ENCODE measurements at places on chromosomes 3 and 15.

GRCh38 chr3:30180310-30181177 is 425.9 kb upstream of the TGFBR2 start:
- DNase-seq = no peak

DNA sequence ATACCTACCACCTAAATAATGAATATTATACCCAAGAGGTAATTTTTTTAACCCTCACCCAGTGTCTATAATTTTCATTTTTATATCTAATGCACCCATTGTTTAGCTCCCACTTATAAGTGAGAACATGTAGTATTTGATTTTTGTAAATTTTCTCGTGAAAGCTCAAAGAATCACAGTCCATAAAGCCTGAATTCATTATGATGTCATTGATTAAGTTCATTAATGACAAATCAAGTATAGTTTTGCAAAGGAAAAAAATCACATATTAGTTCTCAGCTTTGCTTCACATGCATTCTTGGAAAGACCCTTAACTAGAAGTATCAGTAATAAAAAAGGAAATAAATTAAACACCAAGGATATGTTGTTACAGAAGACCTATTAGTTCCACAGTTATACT is 425.3 kb upstream of the UBE2E2 start:
- DNase-seq = no peak

DNA sequence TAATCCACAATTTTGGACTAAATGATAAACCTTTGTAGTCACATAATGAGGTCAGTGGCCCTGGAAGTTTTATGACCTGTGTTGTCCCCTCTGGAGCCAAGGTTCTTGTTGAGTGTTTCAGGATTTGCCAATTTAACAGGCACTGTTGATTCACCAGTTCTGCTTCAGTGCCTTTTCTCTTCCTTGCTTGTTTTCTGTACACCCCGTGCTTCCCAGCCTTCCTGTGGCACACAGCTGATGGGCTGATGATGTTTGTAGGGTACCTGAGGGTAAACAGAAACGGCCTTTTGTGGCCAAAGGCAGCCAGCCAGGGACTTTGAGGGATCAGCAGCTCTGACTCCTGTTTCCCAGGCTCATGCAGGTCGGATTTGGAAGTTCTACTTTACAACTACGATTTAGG is 13.3 kb downstream of the GYG1 start:
- no peak for DNase-seq

DNA sequence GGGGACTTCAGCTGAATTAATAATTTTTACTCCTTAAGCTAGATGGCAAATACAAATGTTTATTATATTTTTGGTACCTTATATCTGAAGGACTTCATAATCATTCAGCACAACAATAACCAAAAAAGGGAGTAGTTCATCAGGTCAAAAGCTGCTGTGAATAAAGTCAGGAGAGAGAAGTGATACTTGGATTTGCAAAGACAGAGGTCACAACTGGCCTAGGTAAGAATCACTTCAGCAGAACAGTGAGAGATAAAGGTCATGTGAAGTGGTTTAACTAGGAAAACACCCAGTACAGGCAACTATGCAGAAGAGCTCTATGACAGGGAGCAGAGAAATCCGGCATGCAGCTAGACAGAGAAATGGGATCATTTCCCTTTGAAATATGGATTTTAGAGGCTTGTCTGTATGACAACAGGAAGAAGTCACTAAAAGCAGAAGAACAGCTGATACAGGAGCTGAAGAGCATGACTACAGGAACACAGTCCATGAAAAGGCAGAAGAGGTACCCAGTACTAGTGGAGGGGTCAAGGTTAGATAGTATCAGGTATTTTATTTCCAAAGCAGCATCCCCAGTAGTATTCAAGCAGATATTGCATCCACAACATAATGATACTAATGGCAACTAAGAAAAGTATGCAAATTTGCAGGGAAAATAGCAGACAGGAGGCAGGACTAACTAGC is 25.7 kb downstream of the ZMAT3 start:
- peak; percentile 37 for DNase-seq

DNA sequence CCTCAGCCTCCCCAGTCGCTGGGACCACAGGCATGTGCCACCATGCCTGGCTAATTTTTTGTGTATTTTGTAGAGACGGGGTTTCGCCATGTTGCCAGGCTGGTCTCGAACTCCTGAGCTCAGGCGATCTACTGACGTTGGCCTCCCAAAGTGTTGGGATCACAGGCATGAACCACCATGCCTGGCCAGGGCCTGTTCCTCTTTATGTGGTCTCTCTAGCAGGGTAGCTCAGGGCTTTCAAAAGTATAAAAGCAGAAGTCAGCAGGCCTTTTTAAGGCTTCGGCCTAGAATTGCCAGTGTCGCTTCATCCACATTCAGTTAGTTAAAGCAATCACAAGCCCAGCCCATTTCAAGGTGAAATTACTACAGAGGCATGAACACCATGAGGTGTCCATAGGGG is 7.6 kb downstream of the VHL start:
- DNase-seq = peak; percentile 62

- DNase-seq = no peak
Observed at GRCh38 chr3:50435371-50436113, 67.9 kb downstream of the CACNA2D2 start.

Measured in B cell (primary cell).